ENCODE measurements at places on chromosomes 2 and 18.

DNA sequence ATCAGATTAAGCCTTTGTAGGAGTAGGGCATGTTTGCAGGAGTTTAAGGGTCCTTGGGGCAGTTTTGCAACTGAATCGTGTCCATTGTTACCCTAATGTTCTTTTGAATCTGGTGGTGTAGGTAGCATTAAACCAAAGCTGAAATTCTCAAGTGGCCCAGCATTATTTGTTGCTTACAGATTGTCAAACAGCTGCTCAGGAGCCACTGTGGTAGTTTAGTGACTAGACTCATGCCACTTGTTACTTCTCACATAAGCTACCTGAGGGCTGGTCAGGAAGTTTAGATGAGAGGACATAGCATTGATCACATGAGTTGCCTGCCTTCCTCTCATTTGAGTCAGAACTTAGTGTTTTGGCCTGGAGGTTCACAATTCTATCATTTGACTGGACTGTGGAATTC lies 157.6 kb downstream of the HAUS1 start:
- DNase-seq, result no peak

DNA sequence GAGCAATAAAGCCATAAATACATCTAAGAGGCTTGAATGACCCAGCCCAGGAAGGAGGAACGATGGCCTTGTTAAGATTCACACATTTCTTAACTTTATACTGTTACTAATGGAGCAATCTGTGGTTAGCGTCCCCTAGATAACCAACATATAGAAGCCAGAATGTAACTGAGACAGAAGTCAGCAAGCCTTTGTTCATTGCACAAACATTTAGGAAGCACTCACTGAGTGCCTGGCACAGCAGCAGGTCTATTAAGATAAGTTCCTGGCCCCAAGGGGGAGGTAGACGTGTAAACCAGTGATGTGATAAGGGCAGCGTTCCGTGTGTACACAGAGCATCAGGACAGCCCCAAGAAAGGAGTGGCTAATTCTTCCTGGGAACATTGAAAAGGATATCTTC lies 63.6 kb upstream of the ATL2 start:
- DNase-seq, result no peak

GRCh38 chr2:192960945-192961344 lies 766.2 kb upstream of the TMEFF2 start:
- no peak for DNase-seq

DNA sequence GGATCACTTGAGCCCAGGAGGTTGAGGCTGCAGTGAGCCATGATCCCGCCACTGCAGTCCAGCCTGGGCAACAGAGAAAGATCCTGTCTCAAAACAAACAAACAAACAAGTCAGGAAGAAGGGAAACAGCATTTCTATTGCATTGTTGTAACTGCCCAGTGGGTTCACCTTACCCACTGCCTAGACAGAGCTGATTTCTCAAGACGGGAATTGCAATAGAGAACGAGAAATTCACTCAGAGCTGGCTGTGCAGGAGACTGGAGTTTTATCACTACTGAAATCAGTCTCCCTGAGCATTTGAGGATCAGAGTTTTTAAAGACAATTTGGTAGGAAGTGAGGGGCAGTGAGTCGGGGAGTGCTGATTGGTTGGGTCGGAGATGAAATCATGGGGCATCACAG lies 24.2 kb upstream of the RTTN start:
- no peak for DNase-seq

DNA sequence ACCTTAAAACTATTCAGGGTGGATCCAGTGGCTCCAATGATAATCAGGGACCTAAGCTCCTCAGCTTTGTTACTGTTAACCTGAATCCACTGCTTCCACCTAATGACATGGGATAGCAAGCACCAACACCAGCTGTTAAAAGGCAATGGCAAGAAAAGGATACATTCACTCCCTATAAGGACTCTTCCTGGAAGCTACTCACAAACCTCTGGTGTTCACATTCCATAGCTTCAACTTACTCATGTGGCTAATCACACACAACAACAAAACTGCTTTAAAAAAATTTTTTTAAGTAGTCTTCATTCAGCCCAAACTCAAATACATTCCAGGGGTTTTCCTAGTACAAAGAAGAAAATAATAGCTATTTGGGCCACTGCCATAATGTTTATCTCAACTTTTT lies 24.5 kb downstream of the ROCK2 start:
- DNase-seq, result no peak

GRCh38 chr2:215652388-215652787 lies 216.5 kb upstream of the FN1 start:
- no peak for DNase-seq

GRCh38 chr2:240500561-240501423 lies 57.0 kb downstream of the ANKMY1 start:
- no peak for DNase-seq

GRCh38 chr2:192190474-192190873 lies 4.3 kb downstream of the TMEFF2 start:
- no peak for DNase-seq

DNA sequence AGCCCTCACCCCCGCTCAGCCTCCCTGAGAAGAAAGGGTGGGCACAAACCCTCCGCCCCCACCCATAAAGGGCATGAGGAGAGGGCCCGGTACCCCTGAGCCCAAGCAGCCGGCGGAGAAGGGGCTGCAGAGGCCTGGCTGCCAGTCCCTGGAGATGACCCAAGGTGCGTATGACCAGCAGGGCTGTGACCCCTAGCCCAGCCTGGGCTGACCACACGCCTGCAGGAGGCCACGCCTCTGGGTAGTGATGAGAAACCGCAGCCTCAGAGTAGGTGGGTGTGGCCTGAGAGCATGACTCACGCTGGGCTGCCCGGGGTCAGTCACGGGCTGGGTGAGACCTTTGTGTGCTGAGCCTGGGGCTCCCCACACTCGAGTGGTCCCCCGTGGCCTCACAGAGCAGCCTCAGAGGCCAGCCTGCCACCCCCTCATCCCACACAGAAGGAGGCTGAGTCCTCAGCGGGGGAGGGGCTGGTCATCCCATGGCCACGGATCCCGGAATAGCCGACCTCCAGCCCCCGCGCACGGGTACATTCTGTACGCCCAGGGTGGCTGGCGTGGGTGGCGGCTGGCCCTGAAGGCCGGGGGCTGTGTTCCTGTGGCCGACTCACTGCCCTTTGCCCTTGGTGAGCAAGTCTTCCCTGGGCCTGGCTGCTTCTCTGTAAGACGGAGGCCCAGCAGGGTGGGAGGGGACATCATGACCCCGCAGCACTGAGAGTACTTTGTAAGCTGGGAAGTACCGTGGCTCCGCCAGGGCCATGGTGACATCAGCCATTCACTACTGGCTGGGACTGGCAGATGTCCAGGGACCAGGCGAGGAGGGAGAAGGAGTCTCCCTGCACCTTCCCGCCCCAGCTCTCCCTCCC lies 110.8 kb upstream of the OTOS start:
- DNase-seq, result no peak

DNA sequence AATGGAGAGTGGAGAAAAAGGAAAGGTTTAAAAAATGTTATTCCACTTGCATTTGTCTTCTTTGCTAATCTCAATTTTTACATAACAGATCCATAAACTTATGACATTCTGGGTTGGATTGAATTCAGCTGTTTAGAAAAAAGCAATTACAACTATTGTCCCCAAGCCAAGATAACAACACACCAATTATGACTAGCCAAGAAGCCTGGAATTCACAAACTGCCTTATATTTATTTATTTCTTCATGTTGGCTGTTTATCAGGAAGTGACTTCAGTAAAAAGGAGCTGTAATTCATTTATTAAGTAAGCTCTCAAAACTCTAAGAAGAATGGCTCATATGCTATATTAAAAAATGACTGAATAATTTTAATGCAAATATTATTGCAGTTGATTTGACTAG lies 137.4 kb downstream of the CALCRL start:
- no peak for DNase-seq

DNA sequence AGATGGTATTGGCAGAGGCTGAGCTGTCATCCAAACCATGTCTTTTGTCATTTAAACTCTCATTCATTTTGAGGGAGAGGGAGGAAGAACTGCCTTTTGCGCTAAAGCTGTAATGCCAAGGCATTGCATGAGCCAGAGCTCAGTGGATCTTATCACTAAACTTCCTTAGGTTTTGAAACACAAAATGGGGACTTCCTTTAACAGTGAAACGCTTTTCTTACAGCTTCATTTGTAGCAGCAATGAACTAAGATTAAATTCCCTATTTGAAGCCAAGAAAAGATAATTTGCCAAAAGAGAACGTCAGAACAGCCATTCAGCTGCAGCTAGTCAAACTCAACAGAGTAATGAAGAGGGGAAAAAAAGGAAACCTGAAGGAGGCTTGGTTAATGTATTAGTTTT lies 143.5 kb upstream of the MMADHC start:
- no peak for DNase-seq

GRCh38 chr18:24868760-24869237 lies 408.4 kb downstream of the HRH4 start:
- no peak for DNase-seq

GRCh38 chr18:46596119-46596518 lies 60.9 kb downstream of the LOXHD1 start:
- DNase-seq, result no peak

GRCh38 chr2:3257166-3257565 lies 120.5 kb downstream of the EIPR1 start:
- no peak for DNase-seq

- DNase-seq, result no peak
Observed at GRCh38 chr2:59584958-59585357, 968.5 kb downstream of the BCL11A start.

DNA sequence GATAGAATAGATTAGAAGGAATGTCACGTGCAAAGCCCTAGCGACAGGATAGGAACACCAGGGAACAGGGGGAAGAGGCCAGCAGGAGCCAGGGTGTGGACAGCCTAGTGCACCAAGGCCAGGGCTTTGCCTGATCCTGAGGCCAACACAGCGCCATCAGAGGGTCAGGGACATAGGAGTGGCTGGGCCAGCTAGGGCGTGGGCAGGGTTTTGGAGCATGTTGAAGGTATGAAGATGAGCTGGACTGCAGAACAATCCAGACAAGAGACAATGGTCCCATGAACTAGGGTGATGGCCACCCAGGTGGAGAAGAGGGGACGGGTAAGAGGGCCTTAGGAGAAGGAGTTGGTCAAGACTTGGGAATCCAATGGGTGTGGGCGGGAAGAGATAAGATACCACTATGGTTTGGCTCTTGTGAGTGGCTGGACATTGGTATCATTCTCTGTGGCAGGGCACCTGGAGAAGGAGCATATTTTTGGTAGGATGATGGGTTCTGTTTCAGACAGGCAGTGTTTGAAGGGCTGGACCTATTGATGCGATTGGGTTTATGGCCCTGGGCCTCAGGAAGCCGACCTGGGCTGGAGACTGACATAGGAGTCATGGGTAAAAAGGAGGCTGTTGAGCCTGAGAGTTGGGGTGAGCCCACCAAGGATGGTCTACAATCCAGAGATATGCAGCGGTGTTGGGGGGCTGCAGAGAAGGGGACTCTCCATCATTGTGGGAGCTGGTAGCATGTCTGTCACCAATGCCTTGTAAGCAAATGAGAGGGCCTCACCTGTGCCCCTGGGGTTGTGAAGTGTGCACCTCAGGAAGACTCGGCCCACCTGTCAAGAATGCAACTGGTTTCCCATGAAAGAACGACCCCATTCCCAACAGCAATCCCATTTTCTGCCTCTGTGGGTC lies 2.0 kb upstream of the HS1BP3 start:
- DNase-seq, result no peak

GRCh38 chr18:51531501-51531900 lies 334.0 kb upstream of the MEX3C start:
- DNase-seq, result no peak

- DNase-seq, result no peak
Observed at GRCh38 chr2:108423067-108423466, 25.9 kb upstream of the GCC2 start.

GRCh38 chr18:23121133-23121532 lies 14.2 kb upstream of the CABLES1 start:
- no peak for DNase-seq

- no peak for DNase-seq
Observed at GRCh38 chr2:104658144-104658835, 195.6 kb upstream of the POU3F3 start.

DNA sequence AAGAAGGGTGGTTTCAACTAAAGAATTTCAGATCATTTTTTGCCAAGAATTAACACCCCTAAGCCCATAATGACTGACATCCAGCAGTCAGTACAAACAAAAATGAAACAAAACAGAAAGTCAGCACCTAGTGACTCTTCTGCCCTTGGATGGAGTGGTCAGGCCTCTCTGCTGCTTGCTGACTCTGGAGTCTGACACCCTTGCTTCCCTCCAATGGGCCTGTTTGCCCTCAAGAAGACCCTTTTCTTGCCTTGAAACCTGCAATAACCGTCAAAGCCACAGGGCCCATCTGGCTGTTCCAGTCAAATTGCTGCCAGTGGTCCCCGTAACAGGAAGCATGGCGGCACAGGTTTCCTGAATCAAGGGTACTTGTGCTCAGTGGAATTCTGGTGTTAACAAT lies 27.2 kb upstream of the CYTIP start:
- no peak for DNase-seq

GRCh38 chr2:62263076-62263715 lies 67.3 kb downstream of the B3GNT2 start:
- DNase-seq, result no peak

Data from activated CD4-positive, alpha-beta T cell treated with anti-CD3 and anti-CD28 coated beads for 1 hour (primary cell).